ENCODE measurements at places on chromosomes 5 and 9.

DNA sequence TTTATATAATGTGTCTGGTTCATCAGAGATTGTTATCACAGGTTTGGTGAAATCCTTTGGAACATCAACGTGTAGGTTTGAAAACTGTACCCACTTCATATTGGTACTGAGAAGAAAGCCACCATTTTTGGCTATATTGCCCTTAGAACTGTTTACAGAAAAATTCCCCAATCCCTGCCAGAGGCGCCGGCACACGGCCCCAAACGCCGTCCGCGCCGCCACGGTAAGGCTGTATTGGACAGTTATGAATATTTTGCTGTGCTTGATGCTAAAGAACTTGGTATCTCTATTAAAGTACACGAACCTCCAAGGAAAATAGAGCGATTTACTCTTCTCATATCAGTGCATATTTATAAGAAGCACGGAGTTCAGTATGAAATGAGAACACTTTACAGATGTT is 35.2 kb downstream of the DCAF10 start:
- no peak for DNase-seq

- DNase-seq: peak; percentile 78
Measured at GRCh38 chr5:36642089-36642488, 35.7 kb downstream of the SLC1A3 start.

- DNase-seq: no peak
Measured at GRCh38 chr5:67831048-67831447, 384.5 kb upstream of the PIK3R1 start.

DNA sequence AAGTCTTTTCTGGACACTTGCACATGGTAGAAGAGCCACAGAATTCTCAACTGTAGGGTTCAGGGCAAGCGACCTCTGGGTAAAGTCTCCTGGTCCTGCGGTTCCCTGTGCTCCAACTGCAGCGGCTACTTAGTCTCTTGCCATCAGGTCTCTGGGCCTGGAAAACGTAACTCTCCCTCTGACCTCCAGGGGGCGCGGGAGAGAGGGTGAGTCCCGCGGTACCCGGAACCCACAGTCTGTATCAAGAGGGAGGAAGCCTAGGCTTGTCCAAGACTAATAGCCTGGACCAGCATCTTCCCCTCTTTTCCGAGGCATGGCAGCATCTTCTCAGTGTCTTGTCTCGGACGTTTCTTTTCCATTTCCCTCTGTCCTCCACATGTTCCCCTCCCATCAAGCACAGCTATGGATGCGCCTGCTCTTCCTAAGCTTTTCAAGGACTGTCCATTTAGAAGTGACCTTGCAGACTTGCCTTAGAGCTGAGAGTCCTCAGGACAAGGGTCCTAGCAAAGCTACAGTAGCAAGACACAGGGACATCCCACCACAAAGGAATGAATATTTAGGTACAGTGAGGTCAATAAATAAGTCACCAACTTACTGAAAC is 59.3 kb downstream of the FSTL4 start:
- DNase-seq: no peak

DNA sequence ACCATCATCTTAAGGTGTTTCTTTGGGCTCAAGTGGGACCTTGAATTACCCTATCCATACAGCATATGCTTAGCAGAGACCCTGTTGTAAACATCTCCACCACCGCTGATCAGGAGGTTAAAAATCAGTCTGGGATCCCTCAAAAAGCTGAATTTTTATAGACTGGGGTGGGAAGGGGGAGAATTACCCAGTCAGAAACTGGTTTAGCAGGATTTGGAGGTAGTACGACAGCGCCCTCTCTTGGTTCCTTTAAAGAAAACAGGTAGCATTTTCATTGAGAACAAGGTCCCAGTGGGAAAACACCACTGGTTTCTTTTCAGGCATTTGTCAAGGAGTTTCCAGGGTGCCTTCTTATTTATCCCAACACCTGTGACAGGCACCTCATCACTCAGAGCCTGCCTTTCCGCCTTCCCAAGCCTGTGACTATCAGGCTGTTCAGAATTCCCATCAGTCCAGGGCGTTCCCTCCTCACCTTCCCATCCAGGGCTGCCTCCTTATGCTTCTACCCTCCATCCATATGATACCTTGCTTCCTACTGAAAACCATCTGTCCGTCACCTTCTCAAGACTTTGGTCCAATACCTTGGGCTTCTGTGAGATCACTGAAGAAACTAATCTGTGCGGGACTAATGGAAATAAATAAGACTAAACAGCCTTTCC is 203.8 kb upstream of the RAI14 start:
- no peak for DNase-seq

- no peak for DNase-seq
Measured at GRCh38 chr5:90017239-90017638, 392.3 kb downstream of the CETN3 start.

DNA sequence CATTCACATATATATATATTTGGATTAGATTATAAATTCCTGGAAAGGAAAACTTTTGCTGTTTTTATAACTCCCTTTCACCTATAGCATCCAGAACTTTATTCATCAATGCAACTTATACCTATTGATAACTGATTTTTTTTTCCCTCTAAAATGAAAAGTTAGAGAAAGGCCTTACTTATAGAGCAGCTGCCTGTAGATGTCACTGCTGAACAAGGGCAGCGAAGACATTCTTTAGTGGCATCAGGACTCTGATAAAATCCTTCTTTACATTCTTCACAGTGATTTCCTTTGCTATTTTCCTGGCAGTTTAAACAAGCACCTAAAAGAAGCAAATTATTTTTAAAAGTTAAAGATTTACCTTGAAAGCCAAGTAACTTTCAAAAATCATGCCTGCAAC is 32.3 kb upstream of the CDK5RAP2 start:
- no peak for DNase-seq

DNA sequence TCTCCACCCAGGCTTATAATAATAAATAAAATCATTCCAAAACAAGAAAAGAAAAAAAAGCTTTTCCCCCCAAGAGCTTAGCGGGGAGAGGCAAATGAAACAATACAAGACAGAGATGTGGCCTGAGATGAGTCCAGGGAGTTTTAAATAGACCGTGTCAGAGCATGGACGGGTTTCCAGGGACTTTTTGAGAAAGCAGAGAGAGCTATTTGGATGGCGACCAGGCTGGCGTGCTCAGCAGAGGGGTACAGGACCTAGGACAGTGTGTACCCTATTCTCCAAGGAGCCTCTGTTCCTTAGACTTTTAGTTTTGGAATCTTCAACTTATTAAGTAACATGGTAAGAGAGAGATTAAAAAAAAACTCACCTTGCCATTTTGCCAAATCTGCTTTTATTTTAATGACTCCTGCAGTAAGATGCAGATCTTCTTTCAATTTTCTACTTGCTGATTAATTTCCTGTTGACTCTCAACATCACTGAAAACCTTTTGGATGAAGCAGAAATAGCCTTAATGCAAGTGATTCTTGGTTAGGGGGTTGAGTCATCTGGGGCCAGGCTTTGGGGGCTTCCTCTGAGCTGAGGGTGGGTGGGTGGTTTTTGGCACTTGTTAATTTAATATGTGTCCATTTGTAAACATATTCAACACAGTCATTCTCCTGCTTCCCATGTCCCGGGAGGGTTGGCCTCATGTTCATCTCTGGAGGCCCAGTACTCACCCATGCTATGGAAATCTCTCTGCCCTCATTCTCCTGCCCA is 49.6 kb upstream of the OSMR start:
- DNase-seq: no peak

- no peak for DNase-seq
Measured at GRCh38 chr5:126852841-126853271, 75.9 kb downstream of the LMNB1 start.

- DNase-seq: no peak
Measured at GRCh38 chr5:139293202-139293506, 386 bp upstream of the MATR3 start.

- DNase-seq: peak; percentile 16
Measured at GRCh38 chr5:97528941-97529340, 345.9 kb upstream of the RIOK2 start.

DNA sequence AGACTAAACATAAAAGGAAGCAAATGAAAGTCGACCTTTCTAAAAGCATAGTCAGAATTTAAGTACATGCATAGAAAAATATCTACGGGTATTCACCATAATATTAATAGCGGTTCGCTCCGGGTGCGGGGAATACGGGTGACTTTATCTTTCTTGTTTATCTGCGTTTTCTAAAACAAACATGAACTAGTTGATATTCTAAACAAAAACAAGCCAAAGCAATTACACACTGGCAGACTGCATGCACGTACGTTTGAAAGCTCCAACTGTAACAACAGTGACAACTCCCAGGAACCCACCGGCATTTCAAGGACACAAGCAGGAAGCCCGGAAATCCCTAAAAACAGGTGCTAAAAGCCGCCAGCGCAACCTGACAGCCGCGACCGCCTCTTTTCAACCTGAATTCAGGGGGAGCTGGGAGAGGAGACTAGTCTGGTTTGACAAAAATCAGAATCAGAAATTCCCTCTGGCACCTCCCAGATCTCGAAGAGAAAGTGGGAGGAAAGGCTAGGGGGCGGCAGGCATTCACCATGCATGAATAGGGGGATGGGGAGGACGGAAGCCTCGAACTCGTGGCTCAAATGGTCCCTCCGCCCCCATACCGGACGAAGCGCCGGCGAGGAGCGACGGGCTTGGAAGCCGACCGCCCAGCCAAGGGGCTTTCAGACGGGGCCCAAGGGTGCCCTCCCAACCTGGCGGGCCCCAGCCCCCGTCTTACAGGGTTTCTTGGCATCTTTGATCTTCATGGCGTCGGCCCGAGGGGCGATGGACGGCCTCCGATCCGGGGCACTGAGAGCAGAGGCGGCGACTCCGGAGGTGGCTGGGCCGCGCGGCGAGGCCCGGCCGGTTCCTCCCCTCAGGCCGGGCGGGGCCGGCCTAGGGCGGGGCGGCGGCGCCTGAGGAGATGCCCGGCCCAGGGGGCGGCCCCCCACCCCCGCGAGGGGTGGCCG is at the start of gene PANK3:
PANK3 (minus strand) TSS at position 831 of the 950 bp plus-strand sequence; CDS start at position 746, 85 bp downstream.
- DNase-seq: no peak

DNA sequence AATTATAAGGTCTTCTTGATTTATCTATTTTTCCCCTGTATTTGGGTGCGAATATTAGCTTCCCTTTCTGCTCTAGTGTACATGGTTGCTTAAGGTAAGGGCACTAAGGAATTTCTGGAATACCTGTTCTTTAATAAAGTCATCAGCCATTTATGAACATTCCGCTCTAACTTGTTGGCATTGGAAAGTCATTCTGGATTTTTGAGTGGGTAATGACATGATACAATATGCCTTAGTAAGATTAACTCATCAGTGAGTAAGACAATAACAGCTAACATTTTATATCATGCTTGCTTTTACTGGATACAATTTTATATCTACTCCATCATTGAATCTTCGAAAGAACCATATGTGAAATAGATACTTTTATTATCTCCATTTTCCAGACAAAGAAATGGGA is 196.1 kb downstream of the ARRDC3 start:
- DNase-seq: no peak

- peak; percentile 16 for DNase-seq
Measured at GRCh38 chr9:73080110-73080694, 71.5 kb upstream of the ANXA1 start.

DNA sequence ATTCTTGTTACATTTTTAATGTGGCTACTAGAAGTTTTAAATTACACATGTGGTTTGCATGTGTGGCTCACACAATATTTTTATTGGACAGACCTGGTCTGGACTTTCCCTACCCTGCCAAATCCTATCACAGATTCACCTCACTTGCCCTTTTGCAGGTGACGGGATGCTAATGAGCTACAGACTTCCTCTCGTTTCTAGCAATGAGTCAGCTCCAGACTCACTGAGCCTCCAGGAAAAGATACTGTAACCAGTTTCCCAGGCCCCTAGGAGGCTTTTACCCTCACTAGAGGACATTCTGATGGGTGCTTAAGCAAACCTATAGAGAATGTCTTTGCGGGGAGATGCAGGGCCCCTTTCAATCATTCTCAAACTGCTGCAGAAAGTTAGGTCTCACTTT is 135.4 kb downstream of the WDR41 start:
- DNase-seq: peak; percentile 83

DNA sequence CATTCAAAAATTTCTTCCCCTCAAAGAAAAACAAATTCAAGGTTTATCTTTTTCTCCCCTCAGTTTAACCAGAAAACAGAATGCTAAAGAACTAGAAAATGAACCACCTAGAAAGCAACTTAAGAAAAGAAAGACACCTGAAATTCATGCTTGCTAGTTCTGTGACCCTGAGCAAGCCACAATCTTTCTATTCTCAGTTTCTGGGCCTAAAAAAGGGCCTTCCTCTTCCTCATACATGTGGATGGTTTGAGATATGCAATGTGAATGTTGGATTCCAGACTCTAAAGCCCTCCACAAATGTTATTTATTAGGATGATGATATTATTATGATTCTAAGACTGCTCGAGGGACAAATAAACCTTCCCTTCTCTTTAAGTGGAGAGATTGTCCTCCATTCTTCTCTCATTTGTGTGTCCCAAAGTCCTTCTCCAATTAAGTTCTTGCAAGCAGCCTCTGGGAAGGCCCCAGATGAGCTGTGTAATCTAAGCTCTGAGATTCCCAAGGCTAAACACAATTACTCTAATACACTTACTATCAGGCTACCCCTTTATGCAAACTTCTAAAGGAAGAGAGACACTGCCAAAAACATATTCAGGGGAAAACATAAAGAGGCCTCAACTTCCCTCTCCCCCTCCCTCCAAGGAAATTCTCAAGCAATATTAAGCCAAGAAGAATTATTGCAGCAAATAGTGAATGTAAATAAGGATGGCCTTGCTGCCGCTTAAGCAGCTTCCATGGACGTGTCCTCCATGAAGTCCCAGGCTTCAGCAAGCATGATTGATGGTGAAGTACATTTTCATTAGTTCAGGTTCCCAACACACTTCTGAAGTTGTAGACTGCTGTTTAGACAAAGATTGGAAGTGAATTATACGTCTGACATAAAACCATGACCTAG is 80.2 kb downstream of the PRKACG start:
- no peak for DNase-seq

DNA sequence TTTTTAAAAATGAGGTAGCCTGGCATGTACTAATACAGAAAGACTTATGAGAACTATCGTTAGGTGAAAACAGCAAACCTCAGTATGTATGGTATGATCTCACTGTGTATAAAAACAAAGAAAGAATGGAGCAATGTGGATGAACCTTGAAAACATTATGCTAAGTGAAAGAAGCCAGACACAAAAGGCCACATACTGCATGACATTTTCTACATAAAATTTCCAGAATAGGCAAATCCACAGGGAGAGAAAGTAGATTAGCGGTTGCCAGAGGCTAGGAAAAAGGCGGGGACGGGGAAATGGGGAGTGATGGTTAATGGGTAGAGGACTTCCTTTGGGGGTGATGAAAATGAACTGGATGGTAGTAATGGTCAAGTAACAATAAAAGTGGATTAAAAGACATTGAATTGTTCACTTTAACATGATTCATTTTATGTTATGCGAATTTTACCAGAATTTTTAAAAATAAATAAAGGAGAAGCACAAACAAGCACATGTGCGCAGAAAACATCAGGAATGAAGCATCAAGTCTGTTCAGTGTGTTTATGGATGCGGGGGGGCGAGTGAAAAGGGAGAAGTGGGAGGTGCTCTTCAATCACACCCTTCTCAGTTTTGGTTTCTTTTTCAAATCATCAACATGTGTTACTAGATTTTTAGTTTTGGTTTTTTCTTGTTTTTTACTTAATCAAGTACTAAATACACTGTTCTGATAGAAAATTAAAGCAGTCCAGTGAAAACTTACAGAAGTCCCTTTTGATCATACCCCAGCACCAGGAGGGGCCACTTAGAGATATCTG is 16.3 kb downstream of the ROR2 start:
- no peak for DNase-seq
